ENCODE measurements at places on chromosomes 13 and 19. TPM values are rescaled to one million over a fixed set of nuclear protein-coding genes. Genes with fewer than 3 reads are reported as not detected.

IQCN gene
- 0.04 TPM for total RNA-seq

MCEMP1 gene
- total RNA-seq: not detected

IFNL1 gene
- total RNA-seq: not detected

MISP3 gene
- total RNA-seq: 5.4 TPM

ZNF729 gene
- not detected for total RNA-seq

- H3K36me3 ChIP-seq: no peaks in the 10 kb centered on the region
- no peak overlapping the region for H3K27ac ChIP-seq
- H3K27me3 ChIP-seq: no peaks in the 10 kb centered on the region
- no peak overlapping the region for H3K4me3 ChIP-seq
These were observed 63.9 kb upstream of the STARD13 start for GRCh38 chr13:33349288-33349985.

DNA sequence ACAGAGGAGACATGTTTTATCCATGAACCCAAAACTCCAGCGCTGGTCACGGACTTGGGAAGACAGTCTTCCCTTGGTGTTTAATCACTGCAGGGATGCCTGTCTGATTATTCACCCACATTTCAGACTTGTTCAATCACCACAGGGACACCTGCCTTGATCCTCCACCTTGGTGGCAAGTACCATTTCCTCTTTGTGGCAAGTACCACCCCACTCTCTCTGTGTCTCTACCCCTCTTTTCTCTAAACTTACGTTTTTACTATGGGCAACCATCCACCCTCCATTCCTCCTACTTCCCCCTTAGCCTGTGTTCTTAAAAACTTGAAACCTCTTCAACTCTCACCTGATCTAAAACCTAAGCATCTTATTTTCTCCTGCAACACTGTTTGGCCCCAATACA is 16.8 kb downstream of the ZNF83 start:
- no peak overlapping the region for H3K27ac ChIP-seq
- H3K36me3 ChIP-seq: peaks cover 20% of the 10 kb centered on the region
- H3K27me3 ChIP-seq: no peaks in the 10 kb centered on the region
- H3K4me3 ChIP-seq: no peak overlapping the region
- H3K4me1 ChIP-seq: no peaks in the 10 kb centered on the region
- no peak for DNase-seq

DNA sequence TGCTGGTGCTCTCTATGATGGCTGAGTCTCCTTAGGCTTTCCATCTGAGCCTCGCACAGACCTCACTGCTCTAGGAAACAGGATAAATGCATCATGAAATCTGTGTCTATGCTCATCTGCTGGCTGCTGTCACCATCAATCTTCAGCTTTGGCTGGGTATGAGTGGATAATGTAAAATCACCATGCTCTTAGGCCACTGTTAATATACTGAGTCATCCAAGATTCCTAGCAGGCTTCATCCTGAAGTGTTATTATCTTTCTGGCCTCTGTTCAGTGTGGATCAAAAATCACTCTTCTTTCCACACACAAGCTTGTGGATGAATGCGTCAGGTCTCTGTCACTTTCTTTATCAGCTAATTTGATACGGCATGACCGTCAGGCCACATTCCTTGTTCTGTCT is 317.4 kb downstream of the NALCN start:
- no peak overlapping the region for H3K27ac ChIP-seq
- H3K27me3 ChIP-seq: 0 out of 3 replicates have a peak, but pooled peaks cover 7% of the 10 kb centered on the region
- DNase-seq: no peak
- H3K4me1 ChIP-seq: 0 out of 2 replicates have a peak, but pooled peaks cover 9% of the 10 kb centered on the region

- no peaks in the 10 kb centered on the region for H3K27me3 ChIP-seq
- no peaks in the 10 kb centered on the region for H3K36me3 ChIP-seq
- no peaks in the 10 kb centered on the region for H3K4me1 ChIP-seq
- H3K27ac ChIP-seq: no peak overlapping the region
- H3K4me3 ChIP-seq: no peak overlapping the region
These were observed 1386.8 kb downstream of the PCDH9 start for GRCh38 chr13:65843314-65843731.

DNA sequence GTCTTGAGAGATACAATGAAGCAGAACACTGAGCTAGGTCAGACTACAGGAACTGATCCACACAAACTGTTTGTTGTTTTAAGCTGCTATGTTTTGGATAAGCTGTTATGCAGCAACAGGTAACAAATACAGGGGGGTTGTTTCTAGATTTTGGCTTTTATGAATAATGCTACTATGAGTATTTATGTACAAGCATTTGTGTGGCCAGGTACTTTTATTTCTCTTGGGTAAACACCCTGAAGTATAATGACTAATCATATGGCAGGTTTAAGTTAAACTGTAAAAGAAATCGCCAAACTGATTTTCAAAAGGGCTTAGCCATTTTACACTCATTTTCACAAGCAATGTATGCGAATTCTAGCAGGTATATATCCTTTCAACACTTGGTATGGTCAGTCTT is 166.0 kb downstream of the DNAJC3 start:
- no peak overlapping the region for H3K27ac ChIP-seq
- no peak overlapping the region for H3K4me3 ChIP-seq
- no peaks in the 10 kb centered on the region for H3K27me3 ChIP-seq
- no peaks in the 10 kb centered on the region for H3K4me1 ChIP-seq
- no peak for DNase-seq
- no peaks in the 10 kb centered on the region for H3K36me3 ChIP-seq

- DNase-seq: no peak
- no peaks in the 10 kb centered on the region for H3K27me3 ChIP-seq
- H3K4me1 ChIP-seq: peaks cover 34% of the 10 kb centered on the region
- H3K27ac ChIP-seq: no peak overlapping the region
- H3K4me3 ChIP-seq: no peak overlapping the region
- H3K36me3 ChIP-seq: peaks cover 19% of the 10 kb centered on the region
These were observed 6.1 kb downstream of the NOSIP start for GRCh38 chr19:49574206-49574755.

- H3K36me3 ChIP-seq: peaks cover 8% of the 10 kb centered on the region
- no peak overlapping the region for H3K4me3 ChIP-seq
- H3K27me3 ChIP-seq: no peaks in the 10 kb centered on the region
- DNase-seq: no peak
These were observed 22.5 kb downstream of the OBI1 start for GRCh38 chr13:78636495-78636894.

- no peak for DNase-seq
These were observed 391.2 kb downstream of the KLF12 start for GRCh38 chr13:73742982-73743381.

GRCh38 chr13:113929628-113930615 is 44.0 kb downstream of the C13orf46 start:
- no peak overlapping the region for H3K27ac ChIP-seq
- no peaks in the 10 kb centered on the region for H3K4me1 ChIP-seq
- no peaks in the 10 kb centered on the region for H3K36me3 ChIP-seq
- no peak for DNase-seq
- H3K27me3 ChIP-seq: peaks cover 56% of the 10 kb centered on the region
